ENCODE measurements at places on chromosomes 6 and 20.
A peak's percentile ranks its signal among the peaks of the same experiment; 100 is the strongest.

DNA sequence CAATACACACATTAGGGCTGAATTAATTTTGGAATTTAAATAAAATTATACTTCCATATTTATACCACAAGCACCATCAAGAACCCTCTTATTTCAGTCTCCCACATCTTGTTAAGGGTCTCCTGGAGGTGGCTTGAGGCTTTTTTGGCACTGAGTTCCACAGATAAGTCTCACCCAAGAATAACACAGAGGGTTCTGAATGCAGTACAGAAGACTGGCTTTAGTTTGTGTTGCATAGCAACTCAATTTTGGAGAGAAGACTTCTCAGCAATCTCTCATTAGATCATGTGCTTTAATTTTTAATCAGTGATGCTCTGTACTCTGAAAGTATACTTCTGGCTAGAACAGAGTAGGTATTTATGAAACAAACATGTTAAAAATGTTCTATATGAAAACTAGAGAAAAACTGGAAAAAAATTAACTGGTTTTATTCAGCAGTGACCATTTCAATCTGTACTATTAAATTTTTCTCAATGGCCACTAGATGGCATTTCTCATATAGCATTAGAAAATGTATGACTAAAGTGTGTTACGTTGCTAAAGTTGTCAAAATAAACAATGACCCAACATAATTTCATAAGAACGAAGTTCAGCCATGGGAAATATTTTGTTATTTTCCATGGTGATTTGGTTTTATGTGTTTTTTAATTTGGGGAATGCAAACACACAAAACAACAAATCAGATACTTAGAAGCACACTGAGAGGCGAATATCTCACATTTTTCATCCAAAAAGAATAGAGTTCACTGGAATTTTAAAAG, 32.7 kb upstream of the MAP7 start:
- DNase-seq, result no peak

DNA sequence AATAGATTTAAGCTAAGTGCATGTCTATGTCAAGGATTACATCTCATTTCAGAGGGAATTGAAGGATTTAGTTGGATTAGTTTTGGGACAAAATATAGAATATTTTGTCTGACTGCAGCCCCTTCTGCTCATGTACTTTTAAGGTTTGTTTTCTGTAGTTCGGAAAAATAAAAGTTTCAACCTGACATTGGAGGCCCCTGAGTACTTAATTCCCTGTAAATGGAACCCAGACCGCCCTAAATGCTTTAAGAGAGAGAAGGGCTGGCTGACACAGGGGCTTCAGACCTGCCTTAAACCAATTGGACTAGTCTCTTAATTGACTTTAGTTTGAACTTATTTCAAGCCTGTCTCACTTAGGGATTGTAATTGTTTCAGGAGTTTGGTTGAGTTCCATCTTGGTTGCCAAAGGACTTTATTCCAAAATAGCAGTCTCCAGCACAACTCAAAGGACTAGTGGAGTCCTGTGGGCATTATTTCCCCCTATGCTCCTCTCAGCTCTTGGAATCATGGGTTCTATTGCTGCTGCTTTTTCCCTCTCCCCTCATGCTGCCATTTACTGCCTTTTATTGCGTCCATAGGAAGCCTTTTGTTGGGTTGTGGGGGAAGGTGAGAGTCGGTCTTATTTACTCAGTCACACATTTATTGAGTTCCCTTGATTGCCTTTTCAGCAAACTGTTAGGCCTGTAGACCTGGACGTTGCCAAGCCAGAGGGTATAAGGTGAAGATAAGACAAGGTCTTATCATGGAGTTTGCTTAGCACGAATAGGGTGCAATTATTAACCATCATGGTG, 14.5 kb downstream of the BRD2 start:
- no peak for DNase-seq

GRCh38 chr6:119161438-119161837, 83.0 kb upstream of the FAM184A start:
- DNase-seq, result no peak

DNA sequence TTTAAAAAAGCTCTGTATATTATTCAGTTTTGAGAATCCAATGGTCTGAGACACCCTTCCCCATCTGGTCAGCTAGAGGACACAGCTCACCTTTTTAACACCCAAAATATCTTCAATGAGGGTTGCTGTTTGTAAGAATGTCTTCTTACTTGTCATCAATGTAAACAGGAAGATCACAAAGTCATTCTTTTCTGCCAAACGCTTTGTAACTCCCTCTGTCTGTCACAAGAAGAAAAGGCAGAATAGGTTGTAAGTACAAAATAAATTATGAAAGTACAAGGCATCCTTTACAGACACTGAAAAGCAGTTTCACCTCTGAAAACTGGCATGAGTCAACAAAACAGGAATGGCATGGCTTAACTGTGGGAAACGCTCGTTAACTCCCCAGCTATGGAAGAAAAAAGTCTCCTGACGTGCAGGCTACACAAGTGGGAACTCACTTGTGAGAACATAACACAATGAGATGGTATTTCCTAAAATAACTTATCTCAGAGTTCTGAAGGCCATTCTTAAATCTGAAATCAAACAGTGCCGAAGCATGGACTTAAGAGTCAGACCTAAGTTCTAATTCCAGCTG, 42.7 kb downstream of the TRPC4AP start:
- no peak for DNase-seq

DNA sequence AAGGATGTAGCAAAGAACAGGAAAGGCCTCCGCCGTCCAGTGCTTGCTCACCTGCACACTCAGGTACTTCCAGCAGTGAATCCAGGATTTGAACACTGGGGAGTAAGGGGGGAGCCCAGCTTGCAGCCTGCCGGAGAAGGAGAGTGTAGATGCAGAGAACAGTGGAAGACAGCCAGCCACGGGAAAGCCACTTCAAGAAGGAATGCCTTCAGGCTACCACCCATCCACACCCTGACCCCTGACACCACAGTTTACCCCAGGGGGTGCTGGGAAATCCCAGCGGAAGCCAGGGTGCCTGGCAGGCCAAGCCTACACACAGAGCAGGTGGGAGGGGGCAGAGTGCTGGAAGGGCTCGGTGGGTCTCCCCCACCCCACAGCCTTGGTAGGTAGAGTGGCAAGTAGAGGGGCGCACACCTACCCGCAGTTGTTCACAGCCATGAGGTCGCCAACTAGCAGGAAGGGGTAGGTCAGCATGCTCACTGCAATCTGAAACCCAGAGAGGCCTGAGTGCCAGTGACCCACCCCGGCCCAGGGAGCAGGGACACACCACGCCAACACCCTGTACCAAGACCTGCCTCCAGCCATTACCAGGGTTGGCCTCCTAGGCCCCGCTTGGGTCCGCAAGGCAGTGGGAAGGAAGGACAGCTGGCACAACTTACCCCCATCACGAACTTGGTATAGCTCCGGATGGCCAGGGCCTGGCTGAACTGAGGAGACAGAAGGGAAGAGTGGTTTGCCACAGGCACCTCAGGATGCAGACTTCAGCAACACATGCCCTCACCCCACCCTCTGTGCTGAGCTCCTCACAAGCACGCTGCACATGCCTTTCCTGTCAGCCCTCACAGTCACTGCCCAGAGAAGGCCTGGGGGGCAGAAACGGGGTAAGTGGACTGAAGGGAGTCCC, 15.7 kb downstream of the PI16 start:
- DNase-seq, result no peak

DNA sequence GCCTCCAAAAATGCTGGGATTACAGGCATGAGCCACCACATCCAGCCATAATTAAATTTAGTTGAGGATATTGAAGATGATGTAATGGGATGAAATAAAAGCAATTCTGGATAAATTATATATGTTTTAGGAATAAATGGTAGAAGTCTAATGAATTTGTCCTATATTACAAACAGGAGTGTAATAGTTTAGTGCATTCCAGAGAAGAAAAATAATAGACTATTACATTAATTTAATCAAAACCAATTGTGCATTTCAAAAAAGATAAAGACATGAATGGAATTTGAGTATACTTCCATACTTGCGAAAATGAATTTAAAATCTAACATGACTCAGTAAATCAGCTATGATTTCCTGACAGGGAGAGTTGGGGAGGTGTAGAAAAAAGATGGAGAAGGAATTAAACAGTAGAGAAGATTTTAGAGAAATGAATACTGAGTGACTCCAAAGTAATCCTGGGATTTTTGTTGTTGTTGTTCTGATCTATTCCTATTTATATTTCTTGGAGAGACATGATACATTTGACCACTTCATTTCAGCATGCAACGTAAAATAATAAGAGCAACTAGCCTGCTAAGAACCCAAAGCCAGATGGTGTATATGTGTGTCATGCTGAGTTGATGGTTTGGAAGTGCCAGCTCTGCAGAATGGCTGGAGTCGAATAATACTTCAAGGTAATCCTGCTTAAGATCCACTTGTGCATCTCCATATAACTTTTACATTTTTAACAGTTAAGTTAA, 67.4 kb downstream of the AIG1 start:
- no peak for DNase-seq

GRCh38 chr20:54107181-54107580, 36.8 kb upstream of the BCAS1 start:
- DNase-seq, result no peak

DNA sequence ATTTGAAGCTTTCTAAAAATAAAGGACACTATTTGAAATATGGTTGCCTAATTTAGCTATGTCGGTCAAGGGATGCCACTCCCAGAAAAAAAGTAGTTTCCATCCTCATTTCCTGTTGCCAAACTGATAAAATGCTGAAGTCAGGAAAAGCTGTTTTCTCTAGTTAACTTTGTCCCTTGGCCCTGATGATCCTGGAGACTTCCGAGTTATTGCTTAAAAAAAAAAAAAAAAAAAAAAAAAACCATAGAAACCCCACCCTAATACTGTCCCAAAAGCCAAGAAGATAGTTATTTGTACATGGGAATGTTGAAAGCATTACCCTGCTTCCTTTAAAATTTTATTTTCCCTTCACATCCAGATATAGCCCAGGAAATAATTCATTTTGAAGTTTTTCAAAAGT, 236.7 kb downstream of the SOD2 start:
- DNase-seq, result no peak

DNA sequence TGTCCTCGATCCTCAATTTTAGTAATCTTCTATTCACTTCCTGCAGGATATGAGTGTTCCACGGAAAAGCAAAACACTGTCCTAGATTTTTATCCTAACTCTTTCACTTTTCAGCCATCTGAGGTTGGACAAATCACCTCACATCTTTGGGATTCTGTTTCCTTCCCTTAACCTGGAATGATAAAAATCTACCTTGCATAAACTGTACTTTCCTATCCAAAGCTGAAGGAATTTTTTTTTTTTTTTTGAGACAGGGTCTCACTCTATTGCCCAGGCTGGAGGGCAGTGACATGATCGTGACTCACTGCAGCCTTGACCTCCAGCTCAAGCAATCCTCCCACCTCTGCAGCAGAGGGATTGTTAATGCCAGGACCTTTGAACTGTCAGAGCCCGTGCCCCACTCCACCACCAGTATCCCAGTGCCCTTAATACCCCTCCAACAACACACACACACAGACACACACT, 20.5 kb downstream of the CAPN11 start:
- DNase-seq, result no peak

DNA sequence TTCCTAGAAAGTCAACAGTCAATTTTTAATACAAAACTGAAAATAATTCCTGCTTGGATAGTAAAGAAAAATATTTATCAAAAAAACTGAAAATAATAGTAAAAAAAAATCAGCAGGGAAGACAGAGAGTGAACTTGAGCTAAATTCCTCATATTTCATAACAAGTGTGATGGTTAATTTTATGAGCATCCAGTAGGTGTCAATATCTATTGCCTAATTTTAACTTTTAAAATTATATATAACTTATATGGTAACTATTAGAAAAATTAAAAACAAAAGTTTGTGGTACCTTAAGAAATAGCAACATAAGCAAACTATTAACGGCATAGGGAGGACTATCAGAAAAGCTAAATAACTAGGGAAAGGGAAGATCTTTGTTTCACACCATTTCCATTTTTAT, 2.1 kb downstream of the EPM2A start:
- no peak for DNase-seq

- peak; percentile 17 for DNase-seq
Measured at GRCh38 chr6:5518936-5519491, 257.7 kb downstream of the FARS2 start.

GRCh38 chr6:5896476-5897200, 110.1 kb downstream of the NRN1 start:
- DNase-seq, result no peak

DNA sequence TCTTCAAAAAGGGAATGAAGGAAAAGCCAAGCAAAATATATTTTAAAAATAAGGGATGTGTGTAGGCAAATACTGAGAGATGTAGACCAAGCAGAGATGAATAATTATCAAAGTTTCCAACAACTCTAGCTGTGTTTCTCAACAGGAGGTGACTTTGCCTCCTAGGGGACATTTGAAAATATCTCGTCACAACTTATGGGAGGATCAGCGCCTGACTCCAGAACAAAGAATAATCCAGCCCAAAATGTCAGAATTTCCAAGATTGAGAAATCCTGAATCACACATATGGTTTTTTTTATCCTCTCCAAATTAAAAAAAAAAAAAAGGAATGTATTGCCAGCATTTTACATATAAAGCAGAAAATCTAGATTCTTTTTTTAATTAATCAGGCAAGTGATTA, 241.2 kb upstream of the ZFP64 start:
- no peak for DNase-seq

- no peak for DNase-seq
Measured at GRCh38 chr6:10383331-10384090, 31.4 kb downstream of the TFAP2A start.

DNA sequence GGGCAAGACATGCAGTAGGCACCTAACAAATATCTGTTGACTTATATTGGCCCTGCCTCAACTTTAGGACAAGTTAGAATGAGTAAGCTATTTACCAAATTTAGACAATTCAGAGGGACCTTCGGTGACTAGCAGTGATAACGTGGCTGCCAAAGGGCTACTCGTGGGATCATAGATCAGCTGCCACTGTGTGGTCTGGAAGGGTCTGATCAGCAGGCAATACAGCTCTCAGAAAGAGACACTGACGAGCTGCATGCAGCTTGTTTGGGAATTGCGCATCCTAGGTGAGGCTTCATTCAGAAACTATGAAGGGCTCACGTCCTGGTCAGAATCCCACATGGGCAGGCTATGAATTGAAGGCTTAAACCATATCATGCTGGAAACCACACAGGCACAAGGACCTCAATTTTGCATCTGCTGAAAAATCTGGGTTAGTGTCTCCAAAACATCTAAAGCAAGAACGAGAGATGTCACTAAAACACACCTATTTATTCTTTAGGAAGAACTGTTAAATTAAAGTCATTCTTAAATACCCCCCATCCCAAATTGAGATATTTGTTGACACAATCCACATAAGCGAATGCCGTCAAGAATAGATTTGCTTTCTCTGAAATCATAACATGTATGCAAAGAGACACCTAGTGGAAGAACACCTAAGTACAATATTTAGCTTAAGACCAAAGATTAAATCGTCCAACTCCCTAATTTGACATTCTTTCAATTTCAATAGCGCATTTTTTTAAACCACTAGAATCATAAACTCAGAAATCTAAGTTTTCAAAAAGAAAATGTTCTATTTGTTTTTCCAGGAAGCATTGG, 79.6 kb downstream of the IPCEF1 start:
- no peak for DNase-seq

- no peak for DNase-seq
Measured at GRCh38 chr6:64280569-64280968, 645.0 kb downstream of the PHF3 start.

- peak; percentile 7 for DNase-seq
Measured at GRCh38 chr6:7911345-7911725, 747 bp upstream of the TXNDC5 start.

- no peak for DNase-seq
Measured at GRCh38 chr6:130982135-130982534, 80.9 kb downstream of the EPB41L2 start.
